Immature natural killer cell (primary cell): ENCODE measurements at places on chromosomes 1 and 21. TPM values are rescaled to one million over a fixed set of nuclear protein-coding genes. Genes with fewer than 3 reads are reported as not detected.

GRCh38 chr1:58874757-58875755, 91.2 kb upstream of the JUN start:
- no peaks in the 10 kb centered on the region for H3K4me1 ChIP-seq
- no peak overlapping the region for H3K27ac ChIP-seq
- H3K36me3 ChIP-seq: peaks cover 18% of the 10 kb centered on the region
- H3K4me3 ChIP-seq: no peak overlapping the region
- H3K27me3 ChIP-seq: peaks cover 5% of the 10 kb centered on the region

GRCh38 chr21:31714741-31715365, 17.1 kb downstream of the SCAF4 start:
- no peak overlapping the region for H3K27ac ChIP-seq
- DNase-seq: no peak
- peaks cover 97% of the 10 kb centered on the region for H3K4me1 ChIP-seq
- H3K36me3 ChIP-seq: no peaks in the 10 kb centered on the region
- H3K27me3 ChIP-seq: peaks cover 2% of the 10 kb centered on the region

- H3K27ac ChIP-seq: no peak overlapping the region
- H3K4me3 ChIP-seq: no peak overlapping the region
- no peak for DNase-seq
- H3K36me3 ChIP-seq: no peaks in the 10 kb centered on the region
Observed at GRCh38 chr1:29803486-29803885, 567.2 kb downstream of the PTPRU start.

FAM167B gene
- 0.53 TPM for polyA plus RNA-seq

DNA sequence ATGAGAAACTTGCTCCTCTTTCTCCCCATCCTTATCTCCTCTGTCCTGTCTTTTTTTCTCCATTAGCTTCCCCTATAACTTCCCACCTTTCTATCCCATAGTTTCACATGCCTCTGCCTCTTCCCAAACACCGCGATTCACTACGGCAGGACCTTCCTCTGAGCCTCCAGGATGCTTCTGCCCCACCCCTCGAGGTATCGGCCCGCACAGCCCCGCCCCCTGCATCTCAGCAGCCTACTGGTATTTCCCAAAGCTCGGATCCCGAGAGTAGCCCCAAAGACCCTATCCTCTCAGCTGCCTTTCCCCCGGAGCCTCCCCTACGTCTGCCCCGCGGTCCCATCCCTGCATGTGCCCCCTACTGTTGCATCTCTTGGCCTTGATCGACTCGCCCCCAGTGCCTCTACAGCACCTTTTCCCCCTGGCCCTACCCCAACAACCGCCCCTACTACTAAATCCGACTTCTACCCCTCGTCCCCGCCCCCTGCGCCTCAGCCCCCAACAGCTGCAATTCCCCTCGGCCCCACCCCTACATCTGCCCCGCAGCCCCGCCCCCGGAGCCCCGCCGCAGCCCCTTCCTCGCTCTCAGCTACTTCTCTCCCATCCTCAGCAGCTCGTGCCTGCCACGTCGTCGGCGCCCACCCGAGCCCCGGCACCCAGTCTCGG, 512 bp downstream of the PIAS3 start:
- peak overlapping the region; percentile 94 for H3K4me3 ChIP-seq
- peaks cover 13% of the 10 kb centered on the region for H3K4me1 ChIP-seq
- no peak for DNase-seq
- peaks cover 18% of the 10 kb centered on the region for H3K36me3 ChIP-seq
- H3K27ac ChIP-seq: peak overlapping the region; percentile 66

GRCh38 chr1:70003211-70003908, 202.0 kb downstream of the LRRC40 start:
- no peak for DNase-seq
- H3K4me1 ChIP-seq: no peaks in the 10 kb centered on the region

- H3K36me3 ChIP-seq: no peaks in the 10 kb centered on the region
- DNase-seq: no peak
- no peak overlapping the region for H3K27ac ChIP-seq
- H3K4me1 ChIP-seq: peaks cover 14% of the 10 kb centered on the region
Observed at GRCh38 chr1:183604815-183605214, 14.6 kb upstream of the NCF2 start.

GRCh38 chr1:206713910-206714312, 29.2 kb downstream of the MAPKAPK2 start:
- DNase-seq: no peak
- H3K27me3 ChIP-seq: peaks cover 16% of the 10 kb centered on the region
- H3K4me1 ChIP-seq: peaks cover 94% of the 10 kb centered on the region
- peak overlapping the region; percentile 88 for H3K4me3 ChIP-seq
- H3K27ac ChIP-seq: peak overlapping the region; percentile 93
- no peaks in the 10 kb centered on the region for H3K36me3 ChIP-seq

AADACL3 gene
- polyA plus RNA-seq: not detected

- peaks cover 30% of the 10 kb centered on the region for H3K4me1 ChIP-seq
- H3K36me3 ChIP-seq: no peaks in the 10 kb centered on the region
Observed at GRCh38 chr1:6347641-6348487, 45.7 kb downstream of the ACOT7 start.

DNA sequence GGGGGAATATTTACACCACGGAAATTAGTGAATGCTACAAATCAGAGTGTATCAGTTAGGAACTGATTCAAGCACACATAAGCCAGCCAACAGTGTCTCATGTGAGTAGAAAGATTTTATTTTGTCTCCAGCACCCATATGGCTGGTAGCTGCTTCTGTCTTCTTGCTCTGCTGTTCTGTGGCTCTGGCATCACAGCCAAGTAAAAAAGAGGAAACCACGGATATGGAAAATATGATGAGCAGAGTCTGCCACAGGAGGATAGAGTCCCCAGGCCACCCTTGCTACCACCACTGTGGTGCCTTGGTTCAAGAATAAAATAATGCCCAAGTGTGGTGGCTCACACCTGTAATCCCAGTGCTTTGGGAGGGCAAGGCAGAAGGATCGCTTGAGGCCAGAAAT, 53.6 kb upstream of the SPOCD1 start:
- peak overlapping the region; percentile 10 for H3K27ac ChIP-seq
- peaks cover 33% of the 10 kb centered on the region for H3K4me1 ChIP-seq
- H3K4me3 ChIP-seq: no peak overlapping the region
- H3K27me3 ChIP-seq: peaks cover 4% of the 10 kb centered on the region
- H3K36me3 ChIP-seq: no peaks in the 10 kb centered on the region
- DNase-seq: no peak

GRCh38 chr1:172252958-172253357, 167.5 kb upstream of the C1orf105 start:
- H3K4me1 ChIP-seq: peaks cover 19% of the 10 kb centered on the region
- H3K27me3 ChIP-seq: no peaks in the 10 kb centered on the region
- no peaks in the 10 kb centered on the region for H3K36me3 ChIP-seq
- no peak overlapping the region for H3K4me3 ChIP-seq
- no peak overlapping the region for H3K27ac ChIP-seq

DNA sequence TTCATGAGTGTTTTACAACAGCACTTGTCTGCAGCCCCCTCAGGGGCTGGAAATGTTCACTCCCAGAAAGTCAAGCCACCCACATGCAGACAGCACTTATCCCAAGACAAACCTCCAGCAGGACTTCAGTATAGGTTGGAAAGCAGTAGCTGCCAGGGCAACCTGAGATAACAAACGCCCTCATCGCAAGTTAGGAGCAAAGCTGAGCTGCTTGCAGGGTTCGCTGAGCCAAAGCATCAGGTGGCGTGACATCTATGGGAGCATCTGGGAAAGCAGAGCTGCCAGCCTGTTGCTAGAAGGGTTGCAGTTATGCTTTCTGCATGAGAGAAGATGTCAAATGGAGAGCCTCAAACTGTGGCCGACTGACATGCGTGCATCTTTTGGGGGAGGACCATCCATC, 4.2 kb upstream of the STXBP3 start:
- peaks cover 8% of the 10 kb centered on the region for H3K4me1 ChIP-seq
- no peak for DNase-seq
- H3K27me3 ChIP-seq: peaks cover 10% of the 10 kb centered on the region
- no peak overlapping the region for H3K4me3 ChIP-seq
